Endodermal cell (in vitro differentiated cells): ENCODE measurements at places on chromosomes 4 and X.

GRCh38 chr4:81736324-81736723 is 264.6 kb upstream of the RASGEF1B start:
- DNase-seq: peak; percentile 60

DNA sequence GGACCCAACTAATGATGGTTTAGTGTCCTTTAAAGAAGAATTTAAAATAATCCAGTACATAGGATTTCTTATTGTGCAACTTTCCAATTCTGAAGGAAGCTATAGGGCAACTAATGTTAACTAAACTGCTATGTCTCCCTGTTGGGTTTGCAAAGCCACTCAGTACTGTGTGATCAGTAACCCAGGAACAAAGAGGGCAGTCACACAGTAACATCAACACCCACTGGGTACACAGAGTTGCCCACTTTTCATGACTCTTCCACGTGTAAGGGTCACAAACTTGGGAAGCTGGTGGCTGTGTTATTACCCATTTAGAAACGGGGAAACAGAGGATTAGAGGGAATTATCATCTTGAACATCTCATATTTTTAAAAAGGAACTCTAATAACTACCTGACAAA is 555.0 kb upstream of the DIPK2B start:
- no peak for DNase-seq

GRCh38 chrX:37472836-37473235 is 98.6 kb upstream of the LANCL3 start:
- DNase-seq: no peak

- DNase-seq: no peak
These were observed 330.3 kb upstream of the NOCT start for GRCh38 chr4:138685316-138685715.

DNA sequence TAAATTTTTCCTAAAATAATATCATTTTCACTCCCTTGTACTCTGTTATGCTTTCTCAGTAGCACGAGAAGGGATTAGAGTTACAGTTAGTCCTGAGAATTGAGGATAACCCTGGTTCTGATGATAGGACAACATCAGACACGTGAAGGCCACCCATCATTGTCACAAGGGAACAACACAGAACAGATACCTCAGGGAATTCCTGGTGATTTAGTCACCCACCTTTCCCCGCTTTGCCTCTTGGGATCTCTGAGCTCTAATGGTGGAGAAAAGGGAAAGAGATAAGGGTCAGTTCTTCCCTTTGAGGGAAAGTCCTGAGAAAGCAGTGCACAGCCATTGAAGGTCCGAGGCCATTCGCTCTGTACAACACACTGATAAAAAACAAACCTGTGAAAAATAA is 112.3 kb upstream of the GALNT7 start:
- DNase-seq: no peak

DNA sequence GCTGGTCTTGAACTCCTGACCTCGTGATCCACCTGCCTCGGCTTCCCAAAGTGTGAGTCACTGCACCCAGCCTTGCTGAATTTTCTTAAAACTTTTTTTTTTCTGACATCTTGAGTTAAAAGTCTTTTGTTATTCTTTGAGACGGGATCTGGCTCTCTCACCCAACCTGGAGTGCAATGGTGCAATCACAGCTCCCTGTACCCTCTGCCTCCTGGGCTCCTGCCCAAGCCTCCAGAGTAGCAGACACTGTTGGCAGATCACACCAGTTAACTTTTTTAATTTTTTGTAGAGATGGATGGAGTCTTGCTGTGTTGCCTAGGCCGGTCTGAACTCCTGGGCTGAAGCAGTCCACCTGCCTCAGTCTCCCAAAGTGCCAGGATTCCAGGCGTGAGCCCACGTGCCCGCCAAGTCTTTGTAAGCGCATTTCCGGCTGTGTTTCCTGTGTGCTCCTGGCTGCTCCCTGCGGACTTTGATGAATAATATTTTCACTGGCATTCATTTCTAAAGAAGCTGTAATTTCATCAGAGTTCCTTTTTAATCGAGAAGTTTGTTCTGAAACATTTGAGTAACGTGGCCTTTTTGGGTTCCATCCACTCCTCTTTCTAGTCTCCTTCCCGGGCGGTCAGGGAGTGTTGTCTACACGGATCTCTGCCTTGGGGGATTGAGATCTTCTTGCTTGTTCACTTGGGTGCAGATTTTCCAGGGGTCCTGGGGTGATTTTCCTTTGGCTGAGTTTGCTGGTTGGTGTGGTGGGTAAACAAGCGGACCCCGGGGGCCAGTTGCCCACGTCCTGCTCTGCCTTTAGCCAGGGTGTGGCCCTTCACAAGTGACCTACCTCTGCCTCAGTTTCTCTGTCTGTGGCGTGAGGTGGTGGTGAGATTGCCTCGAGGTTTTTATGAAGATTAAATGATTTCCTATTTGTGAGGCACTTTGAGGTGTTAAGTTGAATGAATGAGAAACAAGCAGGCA is 44.4 kb downstream of the PCGF3 start:
- DNase-seq: no peak

DNA sequence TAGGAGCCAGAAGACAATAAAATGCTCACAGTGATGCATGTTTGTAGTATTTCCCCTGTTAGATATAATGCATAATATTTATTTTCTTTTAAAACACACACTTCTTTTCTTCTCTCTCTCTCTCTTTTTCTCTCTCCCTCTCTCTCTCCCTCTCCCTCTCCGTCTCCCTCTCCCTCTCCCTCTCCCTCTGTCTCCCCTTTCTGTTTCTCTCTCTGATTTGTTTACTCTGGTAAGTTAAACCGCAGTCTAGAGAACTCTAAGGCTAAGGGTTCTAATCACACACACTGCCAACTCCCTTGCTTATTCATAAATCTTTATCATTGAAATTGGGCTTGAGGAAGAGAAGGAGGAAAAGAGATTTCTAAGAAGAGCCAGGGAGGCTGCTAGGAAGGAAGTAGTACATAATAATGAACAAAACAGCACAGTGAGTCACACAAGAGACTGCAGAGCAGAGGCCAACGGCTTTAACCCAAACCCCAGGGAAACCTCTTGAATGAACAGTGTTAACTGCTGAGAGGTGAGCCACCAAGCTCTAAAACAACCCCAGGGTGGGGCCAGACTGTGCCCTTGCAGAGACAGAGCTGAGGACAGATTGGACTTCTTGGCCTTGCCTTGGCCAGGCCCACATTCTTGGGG is 9.1 kb upstream of the PHOX2B start:
- DNase-seq: peak; percentile 67

DNA sequence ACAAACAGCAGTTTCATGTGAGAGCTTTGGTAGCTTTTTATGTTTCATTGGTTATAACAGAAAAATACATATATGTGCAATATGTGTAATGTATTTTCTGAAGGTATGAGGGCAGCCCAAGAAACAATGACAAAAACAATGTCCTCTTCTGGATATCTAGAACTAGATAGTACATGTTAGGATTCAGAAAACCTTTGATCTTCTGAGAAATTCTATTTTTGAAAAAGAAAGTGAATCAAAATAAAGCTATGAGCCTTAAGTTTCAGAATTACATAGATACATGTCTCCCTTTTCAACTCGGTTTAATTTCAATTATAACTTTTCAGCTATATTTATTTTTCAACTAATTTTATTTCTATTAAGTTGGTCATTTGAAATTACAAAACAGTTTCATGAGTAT is 131.9 kb downstream of the REELD1 start:
- no peak for DNase-seq

GRCh38 chr4:176919631-176920030 is 126.9 kb upstream of the VEGFC start:
- DNase-seq: no peak

DNA sequence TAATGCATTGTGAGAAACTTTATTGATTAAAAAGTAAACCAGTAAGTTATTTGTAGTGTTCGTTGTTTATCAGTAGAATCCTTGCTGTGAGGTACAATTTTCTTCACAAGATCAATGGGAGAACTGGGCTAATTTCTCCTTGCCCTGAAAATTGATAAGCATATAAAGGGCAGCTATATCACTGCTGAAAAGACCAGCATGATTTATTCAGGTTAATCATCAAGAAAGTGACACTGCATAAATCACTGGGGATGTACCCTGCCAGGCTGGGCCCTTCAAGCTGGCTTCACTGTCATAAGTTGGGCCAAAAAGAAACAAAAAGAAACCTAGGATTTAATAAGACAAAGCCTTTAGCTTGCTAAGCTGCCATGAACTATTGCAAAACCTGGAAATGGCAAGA is 746.7 kb downstream of the STPG2 start:
- DNase-seq: no peak

DNA sequence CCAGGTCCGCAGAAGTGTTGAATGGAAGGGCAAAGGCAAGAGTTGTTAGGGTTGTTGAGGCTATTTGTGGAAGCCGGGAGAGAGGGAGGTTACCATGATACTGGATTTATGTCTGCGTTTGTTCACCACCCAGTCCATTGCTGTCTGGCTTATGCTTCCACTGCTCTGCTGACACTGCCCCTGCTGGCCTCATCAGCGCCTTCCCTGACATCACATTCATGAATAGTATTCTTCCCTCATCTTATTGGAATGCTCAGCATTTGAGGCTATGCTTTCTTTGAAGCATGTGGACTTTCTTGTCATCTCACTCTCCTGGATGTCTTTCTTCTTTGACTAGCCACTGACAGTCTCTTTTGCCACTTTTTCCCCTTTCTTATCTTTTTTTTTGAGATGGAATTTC is 10.3 kb downstream of the GNL3L start:
- DNase-seq: no peak

- DNase-seq: no peak
These were observed 14.4 kb downstream of the AR start for GRCh38 chrX:67558267-67558666.

DNA sequence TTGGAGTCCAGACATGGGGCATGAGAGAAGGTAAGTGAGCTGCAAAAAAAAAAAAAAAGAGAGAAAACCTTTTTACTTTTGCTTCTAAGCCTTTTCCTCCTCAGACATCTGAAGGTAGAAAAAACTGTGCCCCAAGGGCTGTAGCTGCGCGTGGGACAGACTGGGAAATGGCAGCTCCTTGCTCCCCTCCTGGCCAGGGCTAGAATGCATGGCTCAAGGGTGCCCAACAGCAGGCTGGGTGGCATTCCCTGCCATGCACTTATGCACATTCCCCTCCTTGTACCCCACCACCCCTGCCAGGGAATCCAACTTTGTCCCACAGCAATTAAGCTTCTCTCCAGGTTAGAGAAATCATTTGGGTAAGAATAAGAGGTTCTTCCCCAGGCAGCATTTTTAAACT is 421.2 kb downstream of the TRAM1L1 start:
- peak; percentile 56 for DNase-seq

GRCh38 chr4:119025916-119026661 is 109.5 kb upstream of the MYOZ2 start:
- DNase-seq: no peak

GRCh38 chr4:161538941-161539340 is 624.9 kb downstream of the FSTL5 start:
- no peak for DNase-seq

GRCh38 chrX:41705680-41706374 is 17.1 kb downstream of the GPR34 start:
- no peak for DNase-seq

- no peak for DNase-seq
These were observed 459.5 kb downstream of the ANKRD50 start for GRCh38 chr4:124253080-124253479.

DNA sequence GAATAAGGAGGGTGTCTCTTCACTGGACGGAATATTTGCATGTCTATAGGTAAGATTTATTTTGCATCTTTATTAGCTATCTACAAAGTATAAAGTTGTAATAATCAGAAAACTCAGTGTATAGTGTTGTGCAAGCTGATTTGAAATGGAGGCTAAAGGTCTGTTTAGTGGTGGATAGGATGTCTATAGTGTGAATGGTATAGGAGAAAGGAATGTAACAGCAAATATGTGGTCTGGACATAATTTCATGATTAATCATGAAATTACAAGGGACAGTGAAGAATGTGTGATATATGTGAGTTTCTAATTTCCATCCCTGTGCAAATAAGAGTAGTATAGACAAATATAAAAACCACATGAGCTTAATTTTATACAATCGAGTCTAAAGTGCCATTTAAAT is 79.3 kb upstream of the CAMK2D start:
- no peak for DNase-seq

- no peak for DNase-seq
These were observed 105.9 kb upstream of the LNX1 start for GRCh38 chr4:53697016-53697685.

GRCh38 chr4:83240379-83240875 is 44.2 kb downstream of the COQ2 start:
- DNase-seq: no peak

GRCh38 chr4:184448821-184449220 is 25.5 kb downstream of the IRF2 start:
- DNase-seq: no peak
